ELR (cell line): ENCODE measurements at places on chromosomes 3 and 15.

GRCh38 chr3:60142009-60142408, 1092.2 kb upstream of the CFAP20DC start:
- DNase-seq = no peak

- peak; percentile 86 for DNase-seq
Measured at GRCh38 chr3:43748179-43748578, 57.4 kb downstream of the ABHD5 start.

DNA sequence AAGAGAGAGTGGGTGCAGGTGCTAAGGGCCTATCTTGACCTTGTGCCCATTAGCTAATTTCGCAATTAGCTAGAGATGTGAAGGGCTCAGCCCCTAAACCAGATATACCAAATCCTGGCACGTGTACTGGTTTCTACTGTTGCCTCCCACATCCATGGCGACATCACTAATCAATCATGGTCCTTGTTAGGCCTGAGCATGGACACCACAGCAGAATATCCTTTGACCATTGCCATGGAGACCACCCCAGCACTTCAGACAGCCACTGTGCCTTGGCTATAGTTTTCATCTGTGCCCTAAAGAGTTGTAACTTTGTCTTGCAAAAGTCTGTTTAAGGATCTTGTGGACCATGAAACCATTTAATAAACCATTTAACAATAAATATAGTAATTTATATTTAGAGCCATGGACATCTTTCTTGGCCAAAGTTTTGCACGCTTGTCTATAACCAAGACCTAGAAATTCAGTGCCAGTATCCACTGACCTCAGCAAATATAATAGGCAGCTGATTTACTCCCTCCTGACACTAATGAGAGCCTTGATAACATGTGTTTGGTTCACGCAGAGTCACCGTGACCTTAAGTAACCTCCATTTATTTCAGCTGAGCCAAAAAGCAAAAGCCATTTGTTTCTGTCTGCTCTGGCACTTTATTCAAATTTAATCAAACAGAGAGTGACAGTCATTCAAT, 43.4 kb downstream of the COLQ start:
- no peak for DNase-seq

DNA sequence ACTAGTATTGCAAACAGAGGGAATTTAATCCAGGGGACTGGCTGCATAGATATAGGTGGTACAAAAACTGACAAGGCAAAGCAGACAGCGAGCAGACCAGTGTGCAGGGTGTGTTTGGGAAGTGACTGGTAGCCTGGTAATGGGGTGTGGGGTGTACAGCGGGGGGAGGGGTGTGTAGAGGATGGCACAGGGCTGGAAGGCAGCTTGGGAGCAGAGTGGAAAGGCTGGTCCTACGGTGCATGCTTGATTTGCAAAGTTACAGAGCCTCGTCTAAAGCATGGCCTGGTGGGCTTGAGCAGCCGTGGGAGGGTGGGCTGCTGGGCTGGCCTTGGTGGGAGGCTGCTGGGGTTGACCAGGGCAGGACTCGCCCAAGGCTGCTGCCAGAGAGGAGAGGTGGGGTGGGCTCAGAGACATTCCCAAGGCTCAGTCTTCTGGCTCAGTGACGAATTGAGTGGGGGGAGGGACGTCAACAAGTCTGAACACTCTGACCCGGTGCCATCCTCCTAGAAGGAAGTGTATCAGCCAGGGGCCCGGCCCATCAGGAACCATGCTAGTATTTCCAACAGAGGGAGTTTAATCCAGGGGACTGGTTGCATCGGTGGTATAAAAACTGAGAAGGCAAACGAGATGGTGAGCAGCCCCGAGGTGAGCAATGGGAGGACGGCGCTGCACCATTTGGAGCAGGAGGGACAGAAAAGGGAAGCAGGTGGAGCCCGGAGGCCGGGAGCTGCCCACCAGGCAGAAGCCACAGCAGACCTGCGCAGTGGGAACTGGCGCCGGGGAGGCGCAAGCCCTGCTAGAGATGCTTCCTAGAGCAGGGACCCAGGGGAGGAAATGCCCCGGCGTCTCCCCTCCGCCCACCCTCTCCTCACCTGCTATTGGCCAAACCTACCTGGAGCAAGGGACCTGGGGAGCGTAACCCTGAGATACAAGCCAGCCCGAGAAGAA, 29.2 kb downstream of the CPN2 start:
- DNase-seq = no peak

- DNase-seq = no peak
Measured at GRCh38 chr3:121962443-121962842, 59.6 kb downstream of the ILDR1 start.

DNA sequence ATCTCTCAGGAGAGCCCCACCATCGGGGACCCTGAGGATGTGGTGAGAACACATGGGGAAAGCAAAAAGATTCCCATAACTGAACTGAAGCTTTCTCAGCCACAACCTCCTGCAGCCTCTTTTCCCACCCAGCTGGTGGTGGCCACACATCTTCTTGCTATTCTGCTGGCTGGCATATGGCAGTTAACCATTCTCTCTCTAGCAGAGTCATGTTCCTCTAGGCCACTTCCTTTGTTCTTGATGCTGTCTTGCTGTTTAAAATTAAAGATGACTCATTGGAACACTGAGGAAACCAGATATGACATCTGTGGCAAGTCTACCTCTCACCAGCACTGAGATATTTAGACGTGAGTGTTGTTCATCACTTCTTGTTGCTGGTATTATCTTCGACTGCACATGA, 180.3 kb upstream of the ROBO2 start:
- DNase-seq = peak; percentile 13

- DNase-seq = no peak
Measured at GRCh38 chr3:61802772-61803171, 241.4 kb downstream of the PTPRG start.

GRCh38 chr3:13135251-13135810, 62.1 kb upstream of the IQSEC1 start:
- DNase-seq = no peak

- DNase-seq = no peak
Measured at GRCh38 chr3:52678265-52679198, 7.2 kb downstream of the PBRM1 start.

DNA sequence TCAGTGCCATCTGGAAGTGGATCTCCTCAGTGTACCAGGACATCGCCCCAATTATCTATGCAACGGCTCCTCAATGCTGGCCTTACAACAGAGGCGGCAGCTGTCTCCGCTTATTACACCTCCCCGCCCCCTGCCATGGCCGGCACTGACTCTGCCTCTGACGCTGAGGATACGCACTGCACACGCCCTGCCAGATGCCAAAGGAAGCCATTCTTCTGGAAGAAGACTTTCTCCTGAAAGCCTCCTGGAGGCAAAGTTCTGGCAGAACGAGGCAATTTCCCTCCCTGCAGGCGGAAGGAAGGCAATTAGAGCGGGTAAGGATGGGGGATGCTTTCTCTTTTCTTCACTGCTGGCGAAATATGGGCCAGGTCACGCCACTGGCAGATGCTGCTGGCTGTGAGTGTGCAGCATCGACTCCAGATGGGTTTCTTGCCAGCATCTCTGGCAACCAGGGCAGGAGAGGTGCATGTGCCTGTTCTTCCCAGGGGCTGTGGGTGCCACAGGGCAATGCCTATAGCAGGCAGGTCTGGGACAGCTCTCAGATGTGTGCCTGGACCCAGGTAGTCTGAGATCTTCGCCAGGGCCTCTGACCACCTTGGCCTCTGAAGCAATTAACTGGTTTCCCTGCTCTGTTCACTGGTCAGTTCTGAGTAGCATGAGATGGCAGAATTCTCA, 62.2 kb upstream of the MRPS22 start:
- DNase-seq = peak; percentile 84

- DNase-seq = no peak
Measured at GRCh38 chr15:71658036-71658435, 152.3 kb upstream of the NR2E3 start.

GRCh38 chr15:57496946-57497869, 94.5 kb upstream of the MYZAP start:
- DNase-seq = no peak
